ENCODE measurements at places on chromosomes 5 and 9.
A peak's percentile ranks its signal among the peaks of the same experiment; 100 is the strongest.

DNA sequence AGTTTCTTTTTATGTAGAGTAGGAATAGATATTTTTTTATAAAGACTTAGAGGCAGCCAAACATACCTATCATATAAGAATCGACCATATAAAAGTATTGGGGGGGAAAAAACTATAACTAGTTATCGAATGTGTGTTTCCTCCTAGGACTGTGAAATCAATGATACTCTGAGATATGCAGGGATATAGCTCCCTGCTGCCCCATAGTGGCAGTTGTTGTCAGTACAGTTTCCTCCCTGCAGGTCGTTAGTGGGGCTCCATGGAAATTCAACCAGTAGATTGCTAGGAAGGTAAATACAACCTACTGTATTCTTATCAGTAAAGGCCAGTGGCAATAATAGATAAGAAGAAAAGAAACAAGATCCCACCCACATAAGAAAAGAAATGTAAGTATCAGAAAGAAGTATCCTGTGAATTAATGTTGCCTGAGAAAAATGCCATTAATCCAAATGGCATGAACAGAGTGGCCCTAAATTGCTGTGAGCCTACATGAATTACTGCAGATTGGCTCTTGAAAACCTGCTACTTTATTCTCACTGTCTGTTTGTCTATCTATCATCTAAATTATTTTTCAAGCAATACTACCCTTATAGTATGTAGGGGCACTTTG, 136.9 kb upstream of the FBN2 start:
- DNase-seq, result peak; percentile 25

GRCh38 chr9:38417003-38417945, 7.0 kb downstream of the IGFBPL1 start:
- no peak for DNase-seq

- no peak for DNase-seq
Measured at GRCh38 chr9:16331527-16331926, 538.9 kb downstream of the BNC2 start.

DNA sequence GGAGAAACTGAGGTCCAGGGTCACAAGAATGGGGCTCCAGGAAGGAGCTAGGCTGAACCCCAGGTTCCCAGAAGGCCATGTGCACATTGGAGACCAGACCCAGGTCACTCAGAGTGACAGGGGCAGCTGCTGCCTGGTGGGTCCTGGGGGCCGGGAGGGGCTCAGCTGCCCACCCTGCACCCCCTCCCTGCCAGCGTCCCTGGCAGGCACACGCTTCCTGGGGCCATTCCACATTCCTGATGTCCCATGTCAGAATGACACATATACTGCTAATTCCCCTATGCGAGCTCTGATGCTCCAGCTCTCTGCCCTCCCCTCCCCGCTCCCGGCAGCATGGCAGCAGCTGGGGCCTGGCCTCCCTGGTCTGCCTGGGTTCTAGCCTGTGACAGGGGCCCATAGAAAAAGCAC, 14.0 kb downstream of the FGFR4 start:
- no peak for DNase-seq

GRCh38 chr5:113292462-113292861, 142.3 kb downstream of the TSSK1B start:
- no peak for DNase-seq
